ENCODE measurements at places on chromosomes 7 and 10. TPM values are rescaled to one million over a fixed set of nuclear protein-coding genes. Genes with fewer than 3 reads are reported as not detected.
A peak's percentile ranks its signal among the peaks of the same experiment; 100 is the strongest.

DNA sequence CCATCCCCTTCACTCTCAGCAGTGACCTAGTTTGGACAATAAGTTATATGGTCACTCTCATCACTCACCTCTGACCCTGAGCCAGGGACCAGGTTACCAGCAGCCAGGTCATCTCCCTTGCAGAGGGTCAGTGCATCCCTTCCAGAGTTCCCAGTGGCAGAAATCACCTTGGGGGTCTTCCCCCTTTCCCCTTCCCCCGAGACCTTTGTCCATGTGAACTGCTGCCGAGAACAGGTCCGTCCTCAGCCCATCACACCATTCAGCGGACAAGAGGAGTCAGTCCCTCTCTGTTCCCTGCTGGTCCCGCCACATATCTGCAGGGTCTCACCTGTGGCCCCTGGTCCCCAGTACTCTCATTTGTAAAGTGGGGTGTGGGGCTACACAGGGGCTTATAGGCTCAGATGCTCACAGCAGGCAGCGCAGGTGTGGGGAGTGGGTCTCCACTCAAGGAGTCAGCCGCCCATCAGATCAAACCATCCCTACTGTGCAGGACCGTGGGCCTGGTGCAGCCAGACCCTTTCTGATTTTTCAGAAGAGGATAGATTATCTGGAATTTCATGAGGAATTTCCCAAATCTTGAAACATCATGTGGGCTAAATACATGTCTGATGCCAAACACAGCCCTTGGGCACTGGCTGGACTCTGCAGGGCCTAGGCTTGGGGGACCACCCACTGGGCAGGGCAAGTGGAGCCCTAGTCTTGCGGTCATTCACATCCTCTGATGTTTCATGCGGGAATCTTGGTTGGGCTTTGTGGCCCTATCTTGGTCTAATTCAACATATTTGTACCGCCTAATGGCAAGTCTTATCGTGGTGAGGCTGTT, 6.5 kb downstream of the DEPP1 start:
- DNase-seq = no peak

DNA sequence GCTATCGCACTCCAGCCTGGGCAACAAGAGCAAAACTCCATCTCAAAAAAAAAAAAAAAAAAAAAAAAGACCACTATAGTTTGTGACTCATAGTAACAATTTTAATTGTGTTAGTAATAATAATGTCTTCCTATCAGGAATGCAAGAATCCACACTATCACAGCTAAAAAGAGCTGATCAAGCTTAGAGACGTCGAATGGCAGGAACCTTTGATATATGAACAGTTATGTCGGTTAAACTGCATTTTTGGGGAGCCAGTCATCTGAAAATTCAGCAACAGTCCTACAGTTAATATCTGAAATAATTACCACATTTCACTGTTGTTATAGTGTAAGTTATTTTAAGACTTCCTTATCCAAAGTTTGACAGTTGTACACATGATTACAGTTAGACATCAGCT, 8.8 kb downstream of the PHYH start:
- no peak for DNase-seq

DNA sequence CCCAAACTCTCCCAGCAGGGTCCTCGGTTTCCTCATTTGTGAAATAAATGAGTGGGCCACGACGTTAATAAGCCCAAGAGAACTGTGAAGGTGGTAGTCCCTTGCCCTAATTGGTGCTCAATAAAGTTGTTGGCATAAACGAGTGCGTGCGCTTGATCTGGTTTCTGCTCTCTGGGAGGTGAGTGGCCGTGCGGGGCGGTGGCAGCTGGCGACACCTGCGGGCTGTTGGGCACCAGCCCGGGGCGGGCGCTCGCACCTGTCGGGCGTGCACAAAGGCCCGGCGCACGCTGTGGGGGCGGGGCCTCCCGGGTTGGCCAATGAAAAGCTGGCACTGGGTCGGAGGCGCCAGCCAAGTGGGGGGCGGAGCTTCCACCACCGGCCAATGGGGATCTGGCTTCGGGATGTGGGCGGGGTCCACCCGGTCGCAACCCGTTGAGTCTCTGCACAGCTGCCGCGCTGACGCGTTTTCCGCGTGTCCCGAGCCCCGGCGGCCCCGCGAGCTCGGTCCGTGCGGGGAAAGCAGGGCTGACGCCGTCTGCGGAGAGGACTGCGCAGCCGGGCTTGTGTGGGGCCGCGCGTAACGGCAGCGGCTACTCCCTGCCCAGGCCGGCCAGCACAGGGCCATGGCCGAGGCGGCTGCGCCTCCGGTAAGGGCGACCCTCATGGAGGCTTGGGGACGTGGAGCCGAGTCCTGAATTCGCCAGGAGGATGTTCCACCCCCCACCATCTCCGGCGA, 23.0 kb downstream of the ZNF783 start:
- peak; percentile 65 for DNase-seq

DNA sequence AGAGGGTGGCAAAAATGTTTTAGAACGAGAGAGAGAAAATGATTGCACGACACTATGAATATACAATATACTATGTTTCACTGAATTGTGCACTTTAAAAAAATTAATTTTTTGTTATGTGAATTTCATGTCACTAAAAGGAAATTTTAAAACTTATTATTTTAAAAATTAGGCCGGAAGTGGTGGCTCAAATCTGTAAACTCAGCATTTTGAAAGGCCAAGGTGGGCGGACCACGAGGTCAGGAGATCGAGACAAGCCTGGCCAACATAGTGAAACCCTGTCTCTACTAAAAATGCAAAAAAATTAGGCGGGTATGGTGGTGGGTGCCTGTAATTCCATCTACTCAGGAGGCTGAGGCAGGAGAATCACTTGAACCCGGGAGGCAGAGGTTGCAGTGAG, 642.5 kb downstream of the XPNPEP1 start:
- DNase-seq = no peak

DNA sequence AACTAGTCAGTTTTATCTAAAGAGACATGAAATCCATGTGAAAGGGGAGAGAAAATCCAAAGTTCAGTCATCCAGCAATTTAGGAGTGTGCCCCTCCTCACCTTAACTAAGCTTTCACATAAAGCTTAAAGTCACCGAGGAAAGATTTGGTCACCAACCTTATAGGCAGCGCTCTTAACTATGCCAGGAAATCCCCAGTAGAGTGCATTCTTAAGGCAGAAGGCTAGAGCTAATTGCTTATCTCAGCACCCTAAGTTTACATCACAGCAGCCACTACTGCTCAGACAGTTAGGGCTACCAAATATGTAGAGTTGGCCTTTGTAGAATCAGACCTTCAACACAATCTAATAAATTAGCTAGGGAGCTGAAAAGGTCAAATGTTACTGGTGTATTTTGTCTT, 47.9 kb downstream of the MTPN start:
- DNase-seq = no peak

DNA sequence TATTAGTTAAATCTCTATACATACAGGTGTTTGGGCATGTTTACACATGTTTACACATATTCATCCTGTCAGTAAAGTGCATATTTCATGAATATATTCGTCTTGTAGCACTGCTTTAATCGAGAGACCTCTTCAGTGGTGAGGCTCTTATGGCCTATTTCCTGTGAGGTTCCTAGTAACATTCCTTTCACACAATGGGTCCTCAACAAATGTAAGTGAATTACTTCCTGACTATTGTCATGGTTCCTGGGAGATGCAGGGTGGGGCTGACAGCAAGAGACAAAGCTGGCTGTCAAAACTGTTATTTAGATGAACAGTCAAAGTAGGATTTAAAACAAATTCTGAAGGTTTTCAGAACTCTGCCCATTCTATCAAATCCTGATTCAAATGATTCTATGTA, 12.4 kb upstream of the SEMA3A start:
- no peak for DNase-seq

DNA sequence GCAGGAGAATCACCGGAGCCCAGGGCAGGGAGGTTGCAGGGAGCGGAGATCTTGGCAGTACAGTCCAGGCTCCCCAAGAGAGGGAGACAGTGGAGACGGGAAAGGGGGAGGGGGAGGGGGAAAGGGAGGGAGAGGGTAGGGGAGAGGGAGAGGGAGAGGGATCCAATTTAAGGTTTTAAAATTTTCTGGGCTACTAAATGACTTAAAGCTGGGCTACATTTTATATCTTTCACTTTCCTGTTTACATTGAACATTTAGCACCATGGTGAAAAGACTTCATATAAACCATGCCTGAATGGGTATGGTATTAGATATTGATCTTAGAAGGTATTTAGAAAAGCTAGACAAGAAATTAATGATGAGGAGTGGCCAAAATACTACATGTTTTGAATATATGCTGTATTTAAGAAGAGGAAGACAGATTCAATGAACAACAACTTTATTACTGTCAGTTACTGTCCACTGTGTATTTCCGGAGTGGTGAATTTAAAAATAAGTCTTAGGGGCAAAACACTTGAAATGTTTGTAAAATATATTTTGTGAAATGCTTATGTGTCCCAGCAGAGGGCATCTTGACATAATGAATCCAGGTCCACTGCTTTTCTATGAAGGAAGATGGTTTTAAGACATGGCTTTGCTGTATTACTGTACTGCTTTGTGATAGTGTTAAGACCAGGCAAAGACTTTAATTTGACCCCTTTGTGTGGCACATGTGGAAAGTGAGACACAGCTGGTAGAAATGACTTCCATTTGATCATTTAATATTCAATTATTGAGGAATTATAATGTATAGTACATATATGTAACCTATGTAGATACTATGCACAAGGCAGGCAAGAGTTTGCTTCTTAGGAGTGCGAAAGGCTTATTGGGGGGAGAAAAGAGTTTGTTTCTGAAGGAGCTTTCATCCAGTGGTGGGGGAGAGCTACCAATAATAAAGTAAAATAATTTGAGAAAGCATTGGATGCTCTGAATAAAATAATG, 52.8 kb downstream of the NRF1 start:
- no peak for DNase-seq

- DNase-seq = no peak
Measured at GRCh38 chr7:98248156-98248555, 3.9 kb downstream of the TECPR1 start.

- DNase-seq = no peak
Measured at GRCh38 chr10:77548157-77548556, 89.5 kb downstream of the KCNMA1 start.

DNA sequence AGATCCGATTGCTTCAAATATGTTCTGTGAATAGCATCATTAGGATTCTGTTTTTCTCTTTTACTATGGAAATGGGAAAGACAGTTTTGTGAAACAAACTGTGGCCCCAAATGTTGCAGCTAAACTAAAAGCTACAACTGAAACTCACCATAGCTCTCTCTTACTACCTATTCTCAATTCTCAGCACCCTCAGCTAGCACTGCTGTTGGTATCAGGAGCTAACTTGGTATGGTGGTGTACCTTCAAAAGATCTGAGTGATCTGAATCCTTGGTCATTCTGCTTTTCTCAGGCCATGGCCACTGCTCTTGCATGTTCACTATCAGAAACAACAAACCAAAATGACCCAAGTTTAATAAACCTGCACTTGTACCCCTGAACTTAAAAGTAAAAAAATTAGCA, 1208.0 kb downstream of the SORCS1 start:
- DNase-seq = no peak

GRCh38 chr7:133536450-133536849, 283.6 kb downstream of the EXOC4 start:
- no peak for DNase-seq

GRCh38 chr7:98186452-98187137, 24.6 kb upstream of the BHLHA15 start:
- DNase-seq = no peak

Gene OPALIN
- polyA plus RNA-seq = not detected

Gene SPDYE6
- 0.16 TPM for polyA plus RNA-seq

Gene SPDYE16
- polyA plus RNA-seq = 0.97 TPM

Gene SOSTDC1
- polyA plus RNA-seq = 42.1 TPM
